Karpas-422 (cell line): ENCODE measurements at places on chromosomes 13 and 19.

- DNase-seq: no peak
Observed at GRCh38 chr13:35964863-35965180, 166.4 kb downstream of the DCLK1 start.

DNA sequence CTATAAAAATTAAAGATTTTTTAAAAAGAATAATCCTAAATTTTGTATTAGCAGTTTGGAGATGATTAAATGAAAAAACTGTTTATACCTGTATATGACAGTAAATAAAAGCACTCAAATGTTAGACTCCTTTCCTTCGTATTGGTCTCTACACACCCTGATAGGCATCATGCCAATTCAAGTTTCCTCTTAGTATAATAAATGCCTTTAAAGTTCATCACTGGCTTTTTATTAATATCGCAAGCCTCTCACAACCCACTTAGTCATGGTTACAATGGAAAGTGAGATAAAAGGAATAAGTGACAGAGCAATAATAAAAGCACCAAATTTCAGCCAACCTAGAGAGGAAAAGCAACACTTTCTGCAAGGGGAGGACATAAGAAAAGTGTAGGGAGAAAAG, 102.2 kb downstream of the PIBF1 start:
- no peak for DNase-seq

GRCh38 chr13:30408319-30409101, 13.8 kb upstream of the UBE2L5 start:
- DNase-seq: peak; percentile 97

GRCh38 chr13:50457415-50458393, 385.8 kb downstream of the DLEU7 start:
- peak; percentile 91 for DNase-seq

- DNase-seq: no peak
Observed at GRCh38 chr13:93029536-93029935, 197.1 kb upstream of the GPC6 start.

DNA sequence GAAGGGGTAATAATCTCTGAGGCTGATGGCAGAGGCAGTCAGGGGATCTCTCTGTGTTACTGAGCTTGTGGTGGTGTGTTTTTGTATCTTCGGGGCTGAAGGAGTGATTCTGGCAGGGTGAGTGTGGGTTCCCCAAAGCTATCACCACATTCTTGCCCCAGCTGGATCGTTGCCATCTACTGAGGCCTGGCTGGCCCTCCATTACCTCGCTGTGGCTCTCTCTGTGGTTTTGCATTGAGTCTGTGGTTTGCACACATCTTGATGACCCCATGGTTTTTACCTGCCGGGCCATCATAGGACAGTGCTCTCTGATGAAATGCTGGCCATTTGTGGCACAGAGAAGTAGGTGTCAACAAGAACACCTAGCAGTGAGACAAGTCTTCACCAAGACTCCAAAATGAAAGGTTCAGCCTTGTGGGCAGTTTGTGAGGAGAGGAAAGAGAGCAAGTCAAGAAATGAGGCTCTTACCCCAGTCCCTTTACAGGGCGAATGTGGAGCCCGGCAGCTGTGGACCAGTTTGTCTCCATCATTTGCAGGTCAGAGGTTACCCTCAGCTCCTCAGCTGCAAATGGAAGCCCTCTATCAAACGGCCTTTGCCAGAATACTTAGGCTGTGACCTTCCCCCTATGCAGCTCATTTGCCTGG, 69.0 kb upstream of the NPAS1 start:
- DNase-seq: peak; percentile 57

DNA sequence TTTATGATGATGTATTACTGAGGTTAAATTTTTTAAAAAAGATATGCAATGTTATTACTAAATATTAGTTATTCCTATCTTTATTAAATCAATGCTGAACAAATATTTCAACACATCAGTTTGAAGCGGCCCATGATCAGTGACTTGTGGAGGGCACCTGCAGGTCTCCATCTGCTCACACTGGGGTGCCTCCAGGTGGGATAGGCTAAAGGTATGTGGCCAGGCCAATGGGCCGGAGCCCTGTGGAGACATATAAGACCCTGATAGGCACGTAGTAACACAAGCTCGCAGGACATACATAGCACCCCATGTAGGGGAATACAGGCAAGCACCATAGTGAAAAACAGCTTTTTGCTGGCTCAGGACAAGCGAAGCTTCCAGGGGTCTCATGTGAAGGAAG, 469.8 kb downstream of the ZNF536 start:
- no peak for DNase-seq

- no peak for DNase-seq
Observed at GRCh38 chr13:103243495-103243894, 177.3 kb upstream of the SLC10A2 start.

DNA sequence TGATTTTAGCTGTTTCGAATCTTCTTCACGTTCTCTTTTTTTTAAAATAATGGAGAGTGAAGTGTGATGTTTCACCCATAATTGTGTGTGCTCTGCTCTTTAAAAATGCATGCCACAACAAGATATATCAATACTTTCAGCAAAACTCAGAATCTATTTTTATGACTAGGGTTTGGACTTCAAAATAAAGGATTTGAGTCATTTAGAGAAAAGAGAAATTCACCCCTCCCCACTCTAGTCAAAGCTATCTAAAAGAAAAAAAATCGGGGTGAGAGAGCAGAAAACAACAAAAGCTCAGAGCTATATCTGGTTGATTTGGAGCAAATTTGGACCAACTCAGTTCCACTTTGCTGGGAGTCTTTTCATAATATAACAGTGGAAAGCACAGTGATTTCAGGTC, 244.5 kb downstream of the DNAJC15 start:
- DNase-seq: no peak

DNA sequence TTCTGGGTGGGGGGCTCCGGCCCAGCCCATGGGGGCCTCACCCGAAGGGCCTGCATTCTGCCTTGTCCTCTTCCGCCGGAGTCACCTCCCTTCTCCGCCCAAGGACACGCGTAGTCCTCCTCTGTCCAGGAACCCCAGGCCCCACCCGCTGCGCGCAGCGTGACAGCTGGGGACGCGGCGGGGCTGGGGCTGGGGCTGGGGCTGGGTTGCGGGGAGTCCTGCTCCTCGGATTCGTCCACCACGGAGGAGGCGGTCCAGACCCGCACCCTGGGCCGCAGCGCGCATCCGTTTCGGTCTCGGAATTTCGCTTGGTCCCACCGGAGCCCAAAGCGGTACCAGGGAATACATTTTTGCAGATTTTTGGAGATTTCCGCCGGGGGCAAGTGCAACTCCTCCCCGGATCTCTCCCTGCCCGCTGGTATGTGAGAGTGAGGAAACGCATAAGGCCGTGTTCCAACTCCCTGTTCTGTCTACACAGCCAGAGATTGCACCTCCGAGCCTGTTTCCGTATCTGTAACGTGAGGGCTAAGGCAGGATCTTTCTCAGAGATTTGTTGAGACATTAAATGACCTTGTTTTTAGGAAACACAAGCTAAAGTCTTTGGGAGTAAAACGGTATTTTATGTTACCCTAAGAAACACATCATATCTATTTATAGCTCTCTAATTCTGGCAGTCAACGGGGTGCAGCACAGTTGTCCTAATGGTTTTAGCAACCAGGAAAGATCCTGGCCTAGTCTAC, at the start of gene COX7A1:
COX7A1 (minus strand) TSS at position 96 of the 740 bp plus-strand sequence; CDS start at position 56, 40 bp downstream.
- no peak for DNase-seq

DNA sequence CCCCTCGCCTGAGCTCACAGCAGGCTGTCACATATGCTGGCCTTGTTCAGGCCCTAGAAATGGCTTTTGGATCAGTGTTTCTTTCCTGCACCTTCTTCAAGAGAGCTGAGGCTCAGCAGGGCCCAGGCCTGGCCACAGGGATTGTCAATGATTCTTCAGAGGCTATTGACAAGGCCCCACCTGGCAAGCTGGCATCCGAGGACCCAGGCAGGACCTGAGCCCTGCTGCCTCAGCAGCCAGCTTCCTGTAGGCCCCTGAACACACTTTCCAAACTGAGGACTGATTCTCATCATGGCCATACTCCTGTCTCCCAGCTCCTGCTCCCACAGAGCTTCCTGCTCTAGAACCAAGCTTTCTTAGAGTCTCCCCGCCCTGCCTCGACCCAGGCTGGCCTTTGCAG, 136.8 kb downstream of the UQCRFS1 start:
- no peak for DNase-seq

GRCh38 chr19:54473892-54474372, 836 bp upstream of the CDC42EP5 start:
- DNase-seq: no peak

- no peak for DNase-seq
Observed at GRCh38 chr13:35481777-35482176, 5.3 kb upstream of the MAB21L1 start.

DNA sequence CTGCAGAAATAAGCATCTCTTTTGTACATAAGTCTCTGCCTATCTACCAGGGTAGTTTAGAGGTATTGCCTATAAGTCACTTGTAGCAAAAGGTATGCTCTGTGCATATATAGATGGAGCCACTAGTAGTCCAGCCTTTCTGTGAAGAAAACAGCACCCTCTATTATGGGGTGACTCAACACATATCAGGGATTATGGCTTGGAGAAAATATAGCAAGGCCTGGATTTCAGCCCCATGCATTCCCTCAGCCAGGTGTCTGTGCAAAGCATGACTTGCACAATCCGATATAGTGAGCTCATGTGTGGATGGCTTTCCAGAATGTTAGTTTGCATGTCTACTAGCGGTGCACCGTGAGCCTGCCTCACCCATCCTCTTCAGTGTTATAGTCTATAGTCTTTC, 13.4 kb upstream of the NALCN start:
- no peak for DNase-seq

DNA sequence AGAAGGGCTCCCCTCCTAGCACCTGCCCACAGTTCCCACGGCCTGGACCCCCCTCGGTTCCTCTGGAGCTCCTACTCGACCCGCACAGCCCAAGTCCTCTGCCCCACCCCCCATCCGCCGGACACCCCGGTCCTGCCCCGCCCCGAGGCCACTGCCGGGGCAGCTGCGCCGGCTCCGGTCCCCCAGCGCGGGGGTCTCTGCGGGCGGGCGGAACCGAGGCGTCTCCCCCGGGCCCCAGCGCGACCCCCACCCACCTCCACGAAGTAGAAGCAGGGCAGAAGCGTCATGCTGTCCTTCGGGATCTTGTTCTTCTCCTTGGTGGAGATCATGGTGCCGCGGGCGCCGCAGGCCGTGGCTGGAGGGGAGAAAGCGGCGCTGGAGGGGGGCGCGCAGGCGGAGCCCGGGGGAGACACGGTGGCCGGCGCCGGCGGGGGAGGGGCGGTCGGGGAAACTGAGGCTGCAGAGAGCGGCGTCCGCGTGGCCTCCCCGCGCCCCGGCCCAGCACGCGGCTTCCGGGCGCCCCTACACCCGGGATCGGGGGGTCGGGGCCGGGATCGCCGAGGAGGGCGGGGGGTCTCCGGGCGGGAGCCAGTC, 427 bp downstream of the PLPPR3 start:
- DNase-seq: no peak

GRCh38 chr19:42098781-42099180, 22.8 kb downstream of the ZNF574 start:
- DNase-seq: no peak

GRCh38 chr19:47296036-47296435, 13.6 kb upstream of the C5AR1 start:
- peak; percentile 96 for DNase-seq

DNA sequence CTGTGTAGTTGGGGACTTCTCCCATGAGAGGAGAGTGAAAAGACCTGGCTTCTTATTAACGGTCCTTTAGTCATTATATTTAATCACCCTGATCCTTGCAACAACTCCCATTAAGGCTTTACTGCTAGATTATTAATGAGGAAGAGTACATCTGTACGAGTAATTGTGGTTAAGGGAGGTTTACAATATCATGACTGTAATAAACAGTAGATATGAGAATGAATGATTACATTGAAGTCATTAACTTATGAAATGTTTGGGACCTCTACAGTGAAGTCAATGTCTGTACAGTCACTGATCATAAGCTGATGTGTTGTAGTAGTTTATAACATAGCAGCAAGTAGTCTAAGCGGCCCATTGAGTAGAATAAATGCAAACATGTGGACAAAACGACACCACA, 24.7 kb downstream of the FGF9 start:
- DNase-seq: no peak

- DNase-seq: peak; percentile 85
Observed at GRCh38 chr13:114339857-114340534, 25.7 kb downstream of the CHAMP1 start.

- no peak for DNase-seq
Observed at GRCh38 chr19:13843104-13843921, 33.6 kb upstream of the NANOS3 start.

GRCh38 chr13:58991826-58992477, 1171.8 kb downstream of the DIAPH3 start:
- DNase-seq: no peak
